ENCODE measurements at places on chromosomes 7 and 10.

DNA sequence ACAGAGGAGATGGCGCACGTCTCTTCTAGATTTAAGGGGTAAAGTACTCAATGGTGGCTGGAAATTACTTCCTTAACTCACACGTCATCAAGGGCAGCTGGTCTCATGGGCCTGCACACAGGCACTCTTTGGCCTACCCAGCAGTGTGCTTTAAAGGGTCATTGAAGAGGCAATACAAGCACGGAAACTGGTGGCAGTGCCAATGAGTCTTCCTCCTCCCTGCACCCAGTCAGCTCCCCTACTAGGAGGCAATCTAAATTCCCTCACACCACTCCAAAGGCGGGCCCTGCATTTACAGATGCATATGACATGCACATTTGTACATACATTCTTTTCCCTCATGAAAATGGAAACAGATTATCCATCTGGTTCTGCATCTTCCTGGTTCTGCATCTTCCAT is 47.4 kb downstream of the PPIF start:
- no peak for DNase-seq

- no peak for DNase-seq
These were observed 28.1 kb upstream of the SH2D4B start for GRCh38 chr10:80509403-80510161.

DNA sequence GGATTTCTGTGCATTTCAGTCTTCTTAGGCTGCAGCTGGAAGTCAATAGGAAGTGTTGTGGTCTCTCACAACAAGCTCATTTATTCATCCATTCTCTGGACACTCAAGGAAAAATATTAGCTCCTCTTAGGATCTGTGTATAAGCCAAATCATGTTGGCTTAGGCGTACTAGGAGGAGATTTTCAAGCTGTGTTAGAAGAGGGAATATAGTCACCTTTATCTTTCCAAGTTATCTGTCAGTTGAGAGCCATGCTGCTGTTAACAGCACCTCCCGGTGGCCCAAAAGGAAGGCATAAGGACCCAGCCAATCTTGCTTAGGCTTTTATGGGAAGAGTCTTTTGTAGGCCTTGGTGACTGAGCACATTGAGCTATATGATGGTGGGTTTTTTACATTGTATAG is 220.0 kb downstream of the LRMDA start:
- DNase-seq: no peak

DNA sequence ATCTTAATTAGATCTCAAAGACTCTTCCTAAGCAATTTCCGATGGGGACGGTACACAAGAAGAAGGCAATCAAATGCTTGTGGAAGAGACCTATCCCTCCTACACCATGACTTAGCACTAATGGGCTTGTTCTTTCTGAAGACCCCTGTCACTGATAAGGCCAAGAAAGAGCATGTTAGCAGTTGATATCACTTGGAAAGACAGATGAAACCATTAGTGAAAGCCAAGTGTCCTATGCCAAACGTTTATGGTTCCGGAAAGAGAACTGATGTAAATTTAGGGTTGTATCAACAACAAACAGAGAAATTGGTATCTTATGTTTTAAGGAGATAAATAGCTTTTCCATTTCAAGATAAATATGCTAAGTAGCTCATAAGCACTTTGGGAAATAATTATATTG is 6.5 kb downstream of the UROS start:
- DNase-seq: no peak

DNA sequence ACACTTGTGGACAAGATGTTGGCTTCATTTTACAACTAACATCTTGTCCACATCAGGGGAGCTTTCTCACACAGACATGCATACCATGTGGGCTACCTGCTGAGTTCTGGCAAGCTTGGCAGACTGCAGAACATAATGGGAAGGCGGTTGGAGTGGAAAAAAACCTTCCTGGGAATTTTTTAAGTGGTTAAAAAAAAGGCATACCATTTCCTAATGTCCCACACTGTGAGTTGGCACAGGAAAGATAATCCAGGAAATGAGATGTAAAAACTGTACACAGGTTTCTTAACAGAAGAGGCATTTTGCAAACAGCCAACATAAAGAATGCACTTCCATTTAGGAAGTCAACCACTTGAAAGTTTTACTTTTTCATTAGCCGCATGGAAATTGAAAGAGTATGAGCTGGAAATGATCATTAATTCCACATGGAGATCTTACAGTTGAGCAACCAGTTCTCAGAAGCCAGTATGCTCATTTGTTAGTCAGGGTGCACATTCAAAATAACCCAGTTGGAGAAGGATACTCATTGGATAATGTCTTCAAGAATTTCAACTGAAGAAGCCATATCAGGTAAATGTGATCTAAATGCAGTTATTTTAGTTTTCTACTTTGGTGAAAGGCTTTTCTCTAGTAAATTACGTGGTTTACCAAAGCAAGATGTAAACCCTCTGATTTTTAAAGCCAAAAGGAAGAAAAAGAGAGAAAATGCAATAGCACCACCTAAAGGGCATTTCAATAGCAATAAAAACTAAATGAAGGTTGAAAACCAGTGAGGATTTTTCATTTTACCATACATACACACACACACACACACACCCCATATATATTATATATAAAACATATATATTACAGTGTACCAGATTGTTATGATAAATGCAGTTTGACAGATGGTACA is 194.0 kb downstream of the TAX1BP1 start:
- DNase-seq: no peak

DNA sequence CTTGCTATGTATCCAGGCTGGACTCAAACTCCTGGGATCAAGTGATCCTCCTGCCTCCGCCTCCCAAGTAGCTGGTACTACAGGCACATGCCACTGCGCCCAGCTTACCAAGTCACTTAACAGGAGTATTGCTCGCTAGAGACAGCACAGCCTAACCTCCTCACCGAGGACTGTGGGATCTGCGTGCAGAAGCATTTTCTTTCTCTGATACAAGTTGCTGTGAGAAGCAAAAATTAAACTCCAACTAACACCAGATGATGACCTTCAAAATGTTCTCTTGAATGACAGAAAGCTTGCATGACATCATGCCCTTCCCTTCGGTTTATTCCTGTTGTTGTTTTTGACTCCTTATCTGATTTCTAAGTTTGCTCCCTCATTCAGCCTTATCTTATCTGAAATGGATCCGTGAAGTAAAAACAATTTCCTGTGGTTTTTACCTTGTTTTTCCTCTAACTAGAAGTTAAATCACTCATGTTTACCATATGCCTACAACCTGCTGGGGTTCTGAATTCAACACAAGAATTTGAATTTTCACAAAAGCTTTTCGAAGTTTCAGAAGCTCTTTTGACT is 94.4 kb upstream of the KIF5B start:
- DNase-seq: no peak

Data from CD4-positive, alpha-beta T cell treated with Interleukin-17A for 4 hours (primary cell).